ENCODE measurements at places on chromosomes 16 and 17.

- DNase-seq: no peak
These were observed 121.5 kb downstream of the CCDC182 start for GRCh38 chr17:57623620-57624019.

GRCh38 chr17:11293480-11293879, 52.5 kb downstream of the SHISA6 start:
- DNase-seq: no peak

DNA sequence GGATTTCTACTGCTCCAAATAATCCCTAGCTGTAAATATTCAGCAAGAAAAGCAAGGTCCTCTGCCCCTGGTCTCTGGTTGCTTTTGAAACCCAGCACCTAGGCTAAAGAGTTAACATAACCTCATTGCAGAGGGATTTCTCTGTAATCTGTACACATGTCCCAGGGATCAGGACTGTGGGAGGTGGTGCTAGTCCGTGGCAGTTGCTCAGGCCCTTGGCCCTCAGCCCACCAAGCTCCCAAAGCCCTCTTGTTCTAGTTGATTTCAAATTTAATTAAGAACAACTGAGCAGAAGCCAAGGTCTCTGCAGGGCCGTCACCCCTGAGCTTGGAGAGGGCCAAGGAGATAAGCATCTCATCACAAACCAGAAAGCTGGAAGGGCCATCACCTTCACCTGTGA, 181.1 kb downstream of the SOX9 start:
- no peak for DNase-seq

GRCh38 chr16:23382279-23382678, 70.7 kb downstream of the COG7 start:
- DNase-seq: no peak

DNA sequence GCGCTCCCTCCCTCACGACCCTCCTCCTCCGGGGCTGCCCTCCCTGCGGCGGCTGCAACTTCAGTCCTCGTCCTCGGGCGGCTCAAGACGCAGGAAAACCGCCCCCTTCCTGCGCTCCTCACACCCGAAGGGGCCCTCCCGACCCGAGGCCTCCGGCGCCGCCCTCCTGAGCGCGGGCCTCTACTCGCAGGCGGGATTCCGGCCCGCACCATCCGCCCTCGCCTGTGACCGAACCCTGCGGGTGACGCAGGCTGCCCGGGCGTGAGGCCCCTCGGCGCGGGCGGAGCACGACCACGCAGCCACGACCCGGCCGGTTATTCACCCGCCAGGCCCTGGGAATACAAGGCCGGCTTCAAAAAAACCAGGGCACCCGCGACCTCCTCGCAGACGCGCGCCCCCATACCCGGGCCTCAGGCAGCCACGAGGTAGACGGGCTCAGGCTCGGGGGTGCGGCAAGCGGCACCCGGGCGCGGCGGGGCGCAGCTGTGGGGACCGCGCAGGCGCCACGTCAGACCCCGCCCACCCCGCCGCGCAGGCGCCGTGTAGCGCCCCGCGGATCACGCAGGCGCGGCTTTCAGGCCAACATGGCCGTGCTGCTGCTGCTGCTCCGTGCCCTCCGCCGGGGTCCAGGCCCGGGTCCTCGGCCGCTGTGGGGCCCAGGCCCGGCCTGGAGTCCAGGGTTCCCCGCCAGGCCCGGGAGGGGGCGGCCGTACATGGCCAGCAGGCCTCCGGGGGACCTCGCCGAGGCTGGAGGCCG, at the start of gene SPG7:
Gene SPG7, plus strand, starts transcription at position 570 of the 757 bp plus-strand sequence. Its CDS starts 15 bp downstream, at position 585.
- DNase-seq: peak; percentile 91

- no peak for DNase-seq
These were observed 3.4 kb downstream of the HS3ST3B1 start for GRCh38 chr17:14304222-14304772.

DNA sequence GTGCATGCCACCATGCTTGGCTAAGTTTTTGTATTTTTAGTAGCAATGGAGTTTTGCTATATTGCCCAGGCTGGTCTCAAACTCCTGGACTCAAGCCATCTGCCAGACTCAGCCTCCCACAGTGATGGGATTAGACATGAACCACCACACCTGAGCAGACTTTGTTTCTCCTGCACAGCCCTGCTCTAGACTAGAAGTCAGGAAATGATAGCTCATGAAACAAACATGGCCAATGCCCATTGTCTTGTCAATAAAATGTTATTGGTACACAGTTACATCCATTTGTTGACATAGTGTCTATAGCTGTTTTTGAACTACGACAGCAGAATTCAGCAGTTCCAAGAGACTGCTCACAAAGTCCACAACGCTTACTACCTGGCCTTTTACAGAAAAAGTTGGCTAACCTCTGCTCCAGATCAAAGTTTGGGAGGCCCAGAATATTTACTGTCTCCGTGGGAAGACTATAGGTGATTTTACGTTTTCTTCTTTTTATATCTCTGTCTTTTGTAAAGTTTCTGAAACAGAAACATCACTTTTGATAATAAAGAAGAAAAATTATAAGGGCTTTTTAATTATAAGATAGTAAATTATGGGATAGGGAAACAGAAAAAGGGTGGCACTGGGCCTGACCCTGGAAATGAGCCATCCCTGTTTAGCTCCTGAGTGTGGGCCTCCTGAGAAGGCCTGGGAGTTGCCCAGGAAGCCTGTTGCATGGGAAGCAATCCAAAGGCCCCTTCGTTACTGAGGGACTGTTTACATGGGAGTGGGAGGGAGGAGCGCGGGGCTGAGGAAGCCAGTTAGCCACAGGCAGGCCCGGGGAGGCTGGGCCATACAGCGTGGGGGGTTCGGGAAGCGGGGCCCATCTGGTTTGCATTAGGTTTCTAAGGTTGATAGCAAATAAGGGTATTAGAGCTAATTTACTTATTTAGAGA, 201.5 kb downstream of the IRF8 start:
- no peak for DNase-seq

GRCh38 chr17:65630502-65630901, 69.1 kb upstream of the AXIN2 start:
- DNase-seq: no peak

GRCh38 chr17:48048384-48049126, 396 bp downstream of the NFE2L1 start:
- peak; percentile 24 for DNase-seq

DNA sequence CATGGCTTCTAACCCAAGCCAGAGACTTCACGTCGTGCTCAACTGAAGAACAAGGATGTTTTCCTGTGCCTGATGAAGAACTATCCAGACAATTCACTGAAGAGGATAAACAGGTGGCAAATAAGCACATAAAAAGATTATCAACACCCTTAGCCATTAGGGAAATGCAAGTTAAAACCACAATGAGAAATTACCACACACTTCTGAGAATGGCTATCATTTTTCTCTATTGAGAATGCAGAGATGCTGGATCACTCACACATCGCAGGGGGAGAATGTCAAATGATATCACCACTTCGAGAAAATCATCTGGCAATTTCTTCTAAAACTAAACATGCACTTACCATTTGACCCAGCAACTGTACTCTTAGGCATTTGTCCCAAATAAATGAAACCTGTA, 162.8 kb downstream of the IRX3 start:
- no peak for DNase-seq

GRCh38 chr17:27585153-27585681, 45.8 kb upstream of the LGALS9 start:
- DNase-seq: no peak

DNA sequence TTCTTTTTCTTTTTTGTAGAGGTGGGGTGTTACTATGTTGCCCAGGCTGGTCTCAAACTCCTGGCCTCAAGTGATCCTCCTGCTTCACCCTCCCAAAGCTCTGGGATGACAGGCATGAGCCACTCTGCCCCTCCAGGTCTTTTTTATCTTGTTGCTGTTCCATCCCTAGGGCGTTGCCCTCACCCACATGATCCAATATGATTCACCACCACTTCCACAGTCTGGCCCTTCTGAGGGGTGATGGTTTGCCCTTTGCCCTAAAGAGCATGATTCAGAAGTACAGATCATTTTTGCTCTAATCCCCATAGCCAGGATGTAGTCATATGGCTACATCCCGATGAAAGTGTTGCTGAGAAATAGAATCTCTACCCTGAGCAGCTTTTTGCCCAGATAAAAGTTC, 18.8 kb downstream of the STX4 start:
- DNase-seq: no peak

DNA sequence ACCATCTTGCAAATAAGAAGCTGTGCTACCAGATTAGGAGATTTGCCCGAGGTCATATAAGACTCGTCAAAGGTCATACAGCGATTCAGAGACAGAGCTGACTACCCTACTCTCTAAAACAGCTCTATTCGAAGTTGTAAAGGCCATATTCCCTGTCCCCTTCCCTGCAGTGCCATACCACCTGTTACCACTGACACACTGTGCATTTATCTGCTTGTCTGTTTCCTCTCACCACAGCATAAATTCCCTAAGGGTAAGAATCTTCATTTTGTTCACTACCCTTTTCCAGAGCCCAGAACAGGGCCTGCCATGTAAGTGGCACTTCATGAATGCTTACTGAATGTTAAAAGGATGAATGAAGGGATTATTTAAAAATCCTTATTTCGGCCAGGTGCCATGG, 3.4 kb upstream of the KSR1 start:
- DNase-seq: no peak

DNA sequence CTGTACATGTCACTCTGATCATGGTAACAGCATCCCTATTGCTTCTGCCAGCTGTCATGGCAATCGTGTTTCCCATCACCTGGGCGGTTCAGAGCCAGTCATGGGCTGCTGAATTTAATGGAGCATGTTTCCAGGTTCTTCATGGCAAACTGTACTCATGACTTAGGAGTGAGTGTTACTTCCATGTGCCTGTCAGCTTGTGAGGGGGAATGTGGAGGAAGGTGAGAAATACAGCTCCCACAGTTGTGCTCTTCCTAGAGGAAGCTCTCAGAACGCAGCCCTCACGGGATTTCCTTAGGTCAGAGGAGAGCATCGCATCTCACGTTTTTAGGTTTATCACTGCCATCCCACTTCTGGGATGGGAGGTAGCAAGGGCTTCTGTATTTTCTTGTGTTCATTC, 28.0 kb upstream of the ARHGAP23 start:
- no peak for DNase-seq

- no peak for DNase-seq
These were observed 2.9 kb downstream of the ARSG start for GRCh38 chr17:68294196-68294555.

DNA sequence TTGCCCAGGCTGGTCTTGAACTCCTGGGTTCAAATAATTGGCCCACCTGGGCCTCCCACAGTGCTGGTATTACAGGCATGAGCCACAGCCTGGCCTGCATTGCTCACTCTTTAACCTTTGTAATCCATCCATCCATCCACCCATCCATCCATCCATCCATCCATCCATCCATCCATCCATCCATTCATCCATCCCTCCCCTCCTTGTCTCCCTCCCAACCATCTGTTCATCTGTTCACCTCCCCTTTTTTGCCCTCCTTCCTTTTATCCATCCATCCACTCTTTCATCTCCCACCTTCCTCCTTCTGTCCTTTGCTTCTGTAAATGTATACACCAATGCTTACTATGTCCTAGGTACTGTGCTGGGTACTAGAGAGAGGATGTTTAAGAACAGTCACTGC, 65.5 kb downstream of the CDK5R1 start:
- no peak for DNase-seq

- DNase-seq: no peak
These were observed 1.5 kb downstream of the CPNE2 start for GRCh38 chr16:57093666-57094564.

- DNase-seq: no peak
These were observed 706.9 kb upstream of the SOX9 start for GRCh38 chr17:71413935-71414334.

GRCh38 chr17:55440391-55440790, 18.8 kb upstream of the MMD start:
- no peak for DNase-seq

GRCh38 chr17:45849536-45849990, 4.9 kb downstream of the SPPL2C start:
- DNase-seq: no peak

DNA sequence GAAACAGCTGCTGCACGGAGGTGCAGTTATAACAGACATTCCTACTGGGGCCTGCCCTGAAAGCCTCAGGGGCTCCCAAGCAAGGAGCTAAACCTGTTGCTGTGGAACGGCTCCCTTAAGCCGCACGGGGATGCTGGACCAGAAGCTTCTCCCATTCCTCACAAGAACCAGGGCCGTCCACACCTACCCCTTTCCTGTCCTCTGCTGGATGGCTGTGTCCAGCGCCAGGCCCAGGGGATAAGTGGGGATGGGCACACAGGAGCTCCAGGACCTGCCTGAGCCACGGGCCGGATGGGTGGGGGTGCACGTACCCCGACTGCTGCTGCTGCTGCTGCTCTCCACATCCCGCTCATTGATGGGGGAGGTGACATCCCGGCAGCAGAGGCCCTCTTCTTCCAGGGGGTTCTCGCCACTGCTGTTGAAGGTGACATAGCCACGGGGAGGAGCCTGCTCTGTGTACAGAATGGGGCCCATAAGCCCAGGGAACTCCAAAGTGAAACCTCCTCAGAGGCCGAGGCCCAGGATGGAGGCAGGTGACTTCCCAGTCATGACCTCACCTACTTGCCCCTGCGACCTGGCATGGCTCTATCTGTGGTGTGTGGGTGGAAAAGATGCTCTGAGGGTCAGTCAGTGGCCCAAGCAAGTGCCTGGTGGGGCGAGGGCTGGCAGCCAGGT, 8.6 kb downstream of the NUDT16L1 start:
- no peak for DNase-seq

DNA sequence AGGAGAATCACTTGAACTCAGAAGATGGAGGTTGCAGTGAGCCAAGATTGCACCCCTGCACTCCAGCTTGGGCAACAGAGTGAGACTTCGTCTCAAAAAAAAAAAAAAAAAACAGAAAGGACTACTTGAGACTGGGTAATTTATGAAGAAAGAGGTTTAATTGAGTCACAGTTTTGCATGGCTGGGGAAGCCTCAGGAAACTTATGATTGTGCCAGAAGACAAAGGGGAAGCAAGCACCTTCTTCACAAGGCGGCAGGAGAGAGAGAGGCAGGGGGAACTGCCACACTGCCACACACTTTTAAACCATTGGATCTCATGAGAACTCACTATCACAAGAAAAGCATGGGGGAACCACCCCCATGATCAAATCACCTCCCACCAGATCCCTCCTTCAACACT, 9.0 kb upstream of the MILR1 start:
- DNase-seq: no peak

- no peak for DNase-seq
These were observed 18.5 kb upstream of the PITPNA start for GRCh38 chr17:1580979-1581676.

DNA sequence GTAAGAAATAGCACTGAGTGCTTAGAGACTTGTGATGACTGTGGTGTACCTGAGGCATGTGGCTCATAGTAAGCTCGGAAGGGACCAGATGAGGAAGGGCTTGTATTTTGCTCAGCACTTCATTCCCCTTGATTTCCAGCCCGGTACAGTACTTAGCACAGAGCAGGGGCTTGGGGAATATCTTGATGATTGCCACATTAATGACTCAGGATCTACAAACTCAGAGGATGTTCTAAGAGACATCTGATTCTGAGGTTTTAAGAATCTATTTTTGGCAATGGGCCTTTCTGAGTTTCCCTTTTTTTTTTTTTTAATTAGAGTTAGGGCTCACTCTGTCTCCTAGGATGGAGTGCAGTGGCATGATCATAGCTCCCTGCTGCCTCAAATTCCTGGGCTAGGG, 9.1 kb downstream of the ASPHD1 start:
- DNase-seq: no peak

All from CD4-positive, CD25-positive, alpha-beta regulatory T cell (primary cell).